Right atrium auricular region (tissue), 2 donors: ENCODE measurements at places on chromosomes 1 and 21.

DNA sequence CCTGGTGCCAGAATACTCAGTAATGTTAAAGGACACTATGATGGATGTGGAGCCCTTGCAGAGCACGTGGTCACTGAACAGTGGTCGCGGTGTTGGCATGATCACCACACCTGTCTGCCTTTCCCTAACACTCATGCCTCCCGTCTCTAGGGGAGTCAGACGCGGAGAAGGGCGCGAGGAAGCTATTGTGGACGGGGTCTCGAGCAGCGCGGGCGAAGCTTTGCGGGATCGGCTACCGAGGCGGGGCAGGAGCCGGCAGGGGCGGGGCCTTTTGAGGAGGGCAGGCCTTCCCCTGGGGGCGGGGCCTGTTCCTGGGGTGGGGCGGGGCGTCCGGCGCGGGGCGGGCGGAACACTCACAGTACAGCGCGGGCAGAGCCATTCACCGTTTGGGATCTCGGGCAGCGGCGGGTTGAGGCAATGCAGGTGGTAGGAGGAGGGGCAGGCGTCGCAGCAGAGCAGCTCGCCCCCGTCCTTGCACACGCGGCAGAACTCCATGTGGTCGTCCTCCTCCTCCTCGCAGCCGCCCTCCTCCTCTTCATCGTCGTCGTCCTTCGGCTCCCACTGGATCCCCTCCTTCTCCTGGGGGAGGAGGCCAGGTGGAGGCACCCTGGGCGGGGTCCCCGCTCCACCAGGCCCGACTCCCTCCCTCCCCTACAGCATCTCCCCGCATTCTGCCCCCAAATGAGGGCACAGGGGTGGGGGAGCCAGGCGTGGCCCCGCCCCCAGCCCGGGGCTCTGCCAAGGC, 31.5 kb downstream of the CHD5 start:
- DNase-seq = no peak

DNA sequence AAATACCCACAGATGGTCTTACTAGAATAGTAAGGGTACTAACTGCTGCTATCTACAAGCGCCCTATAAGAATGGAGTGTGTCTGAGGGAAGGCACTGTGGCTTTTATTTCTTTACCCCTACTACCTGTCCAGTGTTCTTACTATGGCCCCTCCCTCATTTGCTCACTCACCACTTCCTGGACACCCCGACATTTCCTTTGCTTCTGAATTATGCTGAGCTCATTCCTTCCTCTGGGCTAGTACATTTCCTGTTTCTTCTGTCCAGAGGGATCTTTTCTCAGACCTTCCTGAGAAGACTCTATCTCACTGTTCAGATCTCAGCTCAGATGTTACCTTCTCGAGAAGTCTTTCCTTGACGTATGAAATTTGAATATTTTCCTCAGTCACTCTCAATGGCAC, 192.1 kb upstream of the DAB1 start:
- DNase-seq = no peak

DNA sequence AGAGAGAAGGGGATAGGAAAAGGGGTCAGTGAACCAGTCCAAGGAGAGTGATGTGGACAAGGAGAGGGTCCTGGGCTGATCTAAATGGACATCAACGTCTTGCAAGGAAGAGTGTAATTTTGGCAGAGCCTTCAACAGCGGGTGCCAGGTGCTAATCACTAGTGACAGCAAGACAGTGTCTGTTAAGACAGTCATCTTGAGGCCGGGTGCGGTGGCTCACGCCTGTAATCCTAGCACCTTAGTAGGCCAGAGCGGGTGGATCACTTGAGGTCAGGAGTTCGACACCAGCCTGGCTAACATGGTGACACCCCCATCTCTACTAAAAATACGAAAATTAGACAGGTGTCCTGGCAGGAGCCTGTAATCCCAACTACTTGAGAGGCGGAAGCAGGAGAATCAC, 12.2 kb upstream of the PADI6 start:
- DNase-seq = no peak

GRCh38 chr1:6329851-6330250, 63.7 kb downstream of the ACOT7 start:
- DNase-seq = no peak

GRCh38 chr1:25519624-25520023, 23.8 kb upstream of the LDLRAP1 start:
- DNase-seq = no peak

- no peak for DNase-seq
Measured at GRCh38 chr1:111587509-111588174, 31.9 kb upstream of the RAP1A start.

- no peak for DNase-seq
Measured at GRCh38 chr21:26790296-26790695, 54.9 kb downstream of the ADAMTS1 start.

GRCh38 chr1:72623299-72623708, 341.0 kb upstream of the NEGR1 start:
- DNase-seq = no peak

DNA sequence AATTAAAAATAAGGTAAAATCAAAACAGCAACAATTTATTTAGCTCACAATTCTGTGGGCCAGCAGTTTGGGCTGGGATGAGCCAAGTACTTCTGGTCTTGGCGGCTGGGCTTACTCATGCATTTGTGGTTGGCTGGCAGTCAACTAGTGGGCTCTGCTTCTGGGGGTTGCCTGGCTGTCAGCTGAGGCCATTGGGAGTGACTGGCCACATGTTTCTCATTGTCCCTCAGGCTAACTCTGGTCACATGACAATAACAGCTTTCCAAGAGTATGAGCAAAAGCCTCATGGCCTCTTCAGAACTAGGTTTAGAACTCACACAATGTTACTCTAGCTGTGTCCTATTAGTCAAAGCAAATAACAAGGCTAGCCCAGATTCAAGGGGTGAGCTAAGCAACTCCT, 15.6 kb upstream of the CHIA start:
- DNase-seq = peak; percentile 75

DNA sequence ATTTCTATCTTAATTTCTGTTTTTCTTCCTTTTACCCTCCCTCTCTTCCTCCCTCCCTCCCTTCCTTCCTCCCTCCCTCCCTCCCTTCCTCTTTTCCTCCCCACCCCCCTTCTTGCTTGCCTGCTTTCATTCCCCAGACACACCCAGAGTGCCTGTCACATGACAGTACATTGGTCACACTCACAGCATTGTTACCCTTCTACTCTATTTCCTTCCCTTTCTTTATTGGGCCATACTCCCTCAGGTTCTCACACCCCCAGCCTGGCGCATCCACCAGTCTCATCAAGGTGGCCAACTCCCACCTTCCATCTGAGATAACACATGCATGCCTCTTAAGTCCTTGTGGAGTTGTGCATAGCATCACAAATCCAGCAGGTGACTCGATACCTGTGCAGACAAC, 10.9 kb downstream of the TMPRSS3 start:
- no peak for DNase-seq
